ENCODE measurements at places on chromosomes 13 and 19. TPM values are rescaled to one million over a fixed set of nuclear protein-coding genes. Genes with fewer than 3 reads are reported as not detected.

Gene TMEM145
- total RNA-seq = 0.25 TPM

Gene ZNF320
- total RNA-seq = 36.9 TPM

Gene NFIX
- total RNA-seq = 55.5 TPM

Gene MYBPC2
- 1.9 TPM for total RNA-seq

Gene GJA3
- total RNA-seq = 5.3 TPM

Gene SERTAD1
- total RNA-seq = 10.7 TPM

Gene DPF1
- 4.0 TPM for total RNA-seq

Gene KIRREL2
- 1.4 TPM for total RNA-seq

Gene RFPL4A
- total RNA-seq = not detected

Gene IQCN
- total RNA-seq = 14.8 TPM

Gene GIPC3
- 0.09 TPM for total RNA-seq

Gene GZMM
- total RNA-seq = 0.40 TPM

Gene SPIB
- not detected for total RNA-seq

Gene ZNF432
- total RNA-seq = 25.9 TPM

Gene SLC1A5
- 49.3 TPM for total RNA-seq

Gene CYP4F22
- total RNA-seq = not detected

Gene KLK3
- total RNA-seq = not detected
